Activated CD4-positive, alpha-beta T cell treated with anti-CD3 and anti-CD28 coated beads for 36 hours (primary cell): ENCODE measurements at places on chromosomes 16 and 17. TPM values are rescaled to one million over a fixed set of nuclear protein-coding genes. Genes with fewer than 3 reads are reported as not detected.

GRCh38 chr17:40548982-40549685 is 16.1 kb downstream of the CCR7 start:
- peak; percentile 32 for DNase-seq
- H3K27me3 ChIP-seq = no peaks in the 10 kb centered on the region
- H3K27ac ChIP-seq = peak overlapping the region; percentile 17
- peaks cover 31% of the 10 kb centered on the region for H3K36me3 ChIP-seq

DNA sequence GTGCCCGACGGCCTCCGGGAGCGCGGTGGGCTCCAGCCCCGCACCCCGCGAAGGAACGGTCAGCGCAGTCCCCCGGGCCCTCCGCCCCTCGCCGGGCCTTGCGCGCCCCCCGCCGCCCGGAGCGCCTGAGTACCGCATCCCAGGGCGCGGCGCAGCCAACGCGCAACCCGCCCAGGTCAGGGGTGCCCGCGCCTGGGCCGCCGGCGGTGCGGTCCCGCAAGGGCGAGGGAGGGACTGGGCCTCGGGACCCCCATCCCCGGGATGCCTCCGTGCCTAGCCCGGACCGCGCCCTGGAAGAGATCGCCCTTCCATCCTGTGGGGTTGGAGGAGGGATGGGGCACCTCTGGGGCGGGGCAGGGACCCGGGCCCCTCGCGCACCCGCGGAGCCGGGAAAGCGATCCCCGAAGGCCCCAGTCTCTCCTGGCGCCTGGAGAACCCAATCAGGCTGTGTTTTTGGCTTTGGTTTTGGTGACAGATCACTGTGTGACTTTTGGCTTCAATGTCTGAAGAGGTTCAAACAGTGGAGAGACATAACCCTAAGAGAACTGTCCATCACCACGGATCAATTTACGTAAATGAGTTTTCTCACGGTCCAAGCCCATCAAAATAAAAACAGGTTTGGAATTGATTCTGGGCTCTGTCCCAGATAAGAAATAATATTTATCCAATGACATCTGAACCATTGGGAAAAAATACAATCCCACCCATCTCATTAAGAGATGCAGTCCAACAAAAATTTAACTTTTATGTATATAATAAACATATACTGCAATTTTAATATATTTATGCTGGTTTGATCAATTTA is 17.8 kb downstream of the ENPP7 start:
- peaks cover 39% of the 10 kb centered on the region for H3K27me3 ChIP-seq
- no peak overlapping the region for H3K4me3 ChIP-seq
- no peaks in the 10 kb centered on the region for H3K36me3 ChIP-seq
- peaks cover 25% of the 10 kb centered on the region for H3K4me1 ChIP-seq
- DNase-seq = no peak

DNA sequence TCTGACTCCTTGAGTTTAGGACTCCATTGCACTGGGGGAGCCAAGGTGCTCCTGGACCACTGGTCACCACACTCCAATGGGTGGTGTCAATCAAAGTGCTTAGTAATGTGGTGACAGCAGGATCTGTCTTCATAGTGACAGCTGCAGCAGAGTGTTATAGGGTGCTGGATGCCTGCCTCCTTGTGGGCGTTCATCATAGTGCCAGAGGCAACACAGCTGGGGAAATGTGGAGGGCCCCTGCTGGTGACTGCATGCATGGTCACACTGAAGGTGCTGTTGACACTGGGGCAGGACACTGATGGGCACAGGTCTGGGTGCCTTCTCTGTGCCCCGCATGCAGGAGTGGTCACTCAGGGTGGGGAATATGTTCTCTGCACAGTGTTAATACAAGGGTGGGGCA is 177.5 kb upstream of the CDH8 start:
- H3K4me1 ChIP-seq = no peaks in the 10 kb centered on the region
- no peaks in the 10 kb centered on the region for H3K36me3 ChIP-seq
- H3K4me3 ChIP-seq = no peak overlapping the region
- no peak overlapping the region for H3K27ac ChIP-seq
- H3K27me3 ChIP-seq = no peaks in the 10 kb centered on the region
- peak; percentile 6 for DNase-seq

DNA sequence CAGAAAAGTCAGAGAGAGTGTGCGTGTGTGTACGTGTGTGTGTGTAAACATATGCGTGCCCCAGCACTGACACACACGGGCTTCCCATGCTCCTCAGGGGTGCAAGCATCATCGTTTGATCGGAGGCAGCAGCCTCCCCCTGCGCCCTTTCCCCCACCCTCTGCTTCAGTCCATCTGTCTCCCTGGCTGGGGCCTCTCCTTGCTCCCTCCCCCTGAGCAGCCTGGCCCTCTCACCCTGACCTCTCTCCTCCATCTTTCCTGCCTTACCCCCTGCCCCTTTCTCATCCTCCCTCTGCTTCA is 4.4 kb downstream of the STX1B start:
- DNase-seq = no peak
- no peaks in the 10 kb centered on the region for H3K36me3 ChIP-seq
- no peak overlapping the region for H3K27ac ChIP-seq
- H3K4me1 ChIP-seq = peaks cover 9% of the 10 kb centered on the region
- no peak overlapping the region for H3K4me3 ChIP-seq

DNA sequence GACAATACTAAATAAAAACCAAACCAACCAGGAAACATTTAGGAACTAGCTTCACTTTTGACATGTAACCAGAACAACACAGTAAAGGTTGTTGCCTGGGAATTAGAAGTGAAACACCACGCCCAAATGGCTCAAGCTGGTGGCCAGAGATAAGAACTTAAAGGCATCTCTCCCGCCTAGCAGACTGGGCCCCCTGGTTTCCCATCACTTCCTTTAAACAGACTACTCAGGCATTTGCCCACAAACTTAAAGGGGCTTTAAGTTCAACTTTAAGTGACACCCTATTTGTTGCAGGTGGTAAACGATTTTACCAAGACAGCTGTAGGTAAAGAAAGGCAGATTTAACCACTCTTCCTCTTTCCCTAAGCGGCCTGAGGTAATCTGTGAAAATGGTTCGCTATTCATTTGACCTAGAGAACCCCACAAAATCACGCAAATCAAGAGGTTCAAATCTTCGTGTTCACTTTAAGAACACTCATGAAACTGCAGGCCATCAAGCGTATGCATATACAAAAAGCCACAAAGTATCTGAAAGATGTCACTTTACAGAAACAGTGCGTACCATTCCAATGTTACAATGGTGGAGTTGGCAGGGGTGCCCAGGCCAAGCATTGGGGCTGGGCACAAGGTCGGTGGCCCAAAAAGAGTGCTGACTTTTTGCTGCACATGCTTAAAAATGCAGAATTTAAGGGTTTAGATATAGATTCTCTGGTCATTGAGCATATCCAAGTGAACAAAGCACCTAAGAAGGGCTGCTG is 40.8 kb upstream of the BPTF start:
- no peak for DNase-seq
- H3K4me1 ChIP-seq = no peaks in the 10 kb centered on the region
- no peak overlapping the region for H3K4me3 ChIP-seq
- H3K36me3 ChIP-seq = no peaks in the 10 kb centered on the region

The SLFN13 gene
- 18.6 TPM for total RNA-seq

The IGSF6 gene
- 0.14 TPM for total RNA-seq

The EMP2 gene
- total RNA-seq = not detected

The HOXB5 gene
- total RNA-seq = not detected
